ENCODE measurements at places on chromosomes 5 and 9.

GRCh38 chr5:132024789-132025402 is 13.4 kb upstream of the ACSL6 start:
- no peak for DNase-seq

GRCh38 chr9:83198371-83198770 is 135.4 kb upstream of the RASEF start:
- DNase-seq = no peak

DNA sequence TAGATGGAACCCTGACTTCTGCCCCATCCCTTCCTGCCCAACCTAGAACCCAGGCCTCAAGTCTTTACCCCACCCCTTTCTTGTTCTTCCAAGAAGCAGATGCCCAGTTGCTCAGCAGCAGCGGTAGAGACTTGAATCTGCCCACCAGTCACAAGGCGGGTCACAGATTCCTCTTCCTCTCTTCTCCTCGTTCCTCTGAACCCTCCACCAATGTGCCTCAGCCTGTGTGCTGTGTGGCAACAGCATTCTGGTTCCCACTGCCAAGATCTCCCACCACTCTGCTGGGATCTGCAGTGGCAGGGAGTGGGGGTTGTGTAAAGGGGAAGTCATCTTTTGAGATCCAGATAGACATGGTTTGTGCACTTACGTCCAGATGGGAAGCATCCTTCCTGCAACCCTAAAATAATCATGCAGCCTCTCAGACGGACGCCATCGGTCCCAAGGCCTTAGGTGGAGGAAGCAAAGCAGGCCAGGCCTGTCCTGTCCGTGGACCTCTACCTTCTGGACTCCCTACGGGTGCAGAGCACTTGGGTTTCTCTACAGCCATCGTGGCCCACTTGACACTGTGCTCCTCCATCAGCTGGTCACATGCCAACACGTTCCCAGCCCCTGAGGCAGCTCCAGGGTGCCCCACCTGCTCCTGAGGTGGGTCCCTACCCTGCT is 7.7 kb upstream of the RPL26L1 start:
- no peak for DNase-seq

GRCh38 chr5:68848091-68848490 is 245.7 kb upstream of the SLC30A5 start:
- DNase-seq = no peak

DNA sequence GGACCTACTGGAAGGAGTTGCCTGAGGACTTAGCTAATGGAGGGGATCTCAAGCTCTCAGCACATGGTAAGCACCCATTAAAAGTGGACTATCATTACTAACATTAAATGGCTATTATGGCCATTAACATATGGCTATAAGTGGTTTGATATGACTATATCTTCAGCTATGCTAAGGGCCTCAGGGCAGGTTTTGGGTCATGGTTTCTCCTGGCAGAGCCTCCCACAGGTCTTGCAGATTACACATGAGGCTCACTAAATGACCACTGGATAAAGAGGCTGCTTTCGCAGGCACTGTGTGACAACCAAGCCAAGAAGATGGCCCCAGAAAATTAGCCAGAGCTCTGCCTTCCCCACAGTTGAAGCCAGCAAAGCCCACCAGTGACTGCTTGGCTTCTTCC is 15.4 kb downstream of the CCNJL start:
- no peak for DNase-seq

DNA sequence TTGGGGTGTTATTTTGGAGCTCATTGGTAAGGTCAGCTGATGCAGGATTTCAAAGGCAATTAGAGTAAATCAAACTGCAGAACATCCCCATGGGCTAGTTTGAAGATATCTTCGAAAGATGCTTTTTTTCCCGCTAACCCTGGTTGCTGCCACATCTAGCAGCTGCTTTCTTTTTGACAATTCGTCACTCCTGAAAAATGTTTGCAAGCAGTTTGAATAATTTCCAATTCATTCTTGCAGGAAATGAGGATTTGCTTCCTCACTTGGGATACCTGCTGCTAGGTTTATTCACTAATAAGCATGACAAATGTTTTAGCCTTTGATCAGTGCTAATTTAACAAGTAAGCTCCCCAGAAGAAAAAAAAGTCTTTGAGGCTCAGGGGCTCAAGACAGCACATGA is 649.6 kb upstream of the RORB start:
- no peak for DNase-seq

DNA sequence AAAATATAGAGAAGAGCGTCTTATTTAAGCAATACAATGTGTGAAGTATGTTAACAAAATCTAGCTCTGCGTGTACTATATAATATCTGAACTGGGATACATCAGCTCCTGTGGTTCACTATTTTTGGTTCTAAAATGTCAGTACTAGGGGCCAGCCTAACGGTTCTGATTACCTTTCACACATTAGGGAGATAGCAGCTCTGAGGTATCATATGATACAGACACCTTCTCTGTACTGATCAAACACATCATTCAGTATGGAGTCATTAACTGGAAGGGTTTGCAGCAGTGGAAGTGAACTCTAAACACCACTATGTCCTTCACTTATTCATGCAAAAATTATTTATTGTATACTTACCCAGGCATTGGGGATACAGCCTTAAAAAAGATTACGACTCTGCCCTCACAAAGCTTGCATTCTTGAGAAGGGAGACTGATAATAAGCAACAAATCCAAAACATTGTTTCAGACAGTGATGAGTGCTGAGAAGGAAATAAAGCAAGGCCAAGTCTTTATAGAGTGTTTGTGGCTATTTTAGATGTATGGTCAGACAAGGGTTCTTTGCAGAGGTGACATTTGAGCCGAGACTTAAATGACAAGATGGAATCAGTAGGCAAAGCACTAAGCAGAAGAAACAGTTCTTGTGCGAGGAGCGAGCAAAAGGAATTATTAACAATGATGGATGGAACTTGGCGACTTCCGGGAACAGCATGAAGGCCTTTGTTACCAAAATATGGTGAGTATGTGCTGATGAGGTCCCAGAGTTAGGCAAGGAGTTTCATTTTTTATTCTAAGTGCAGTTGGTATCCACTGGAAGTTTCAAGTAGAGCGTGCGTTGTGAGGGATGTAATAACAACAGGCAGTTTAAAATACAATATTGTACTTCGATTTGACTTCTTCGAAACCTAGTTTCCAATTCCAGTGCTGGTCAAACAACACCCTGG is 1.8 kb upstream of the LNPEP start:
- peak; percentile 18 for DNase-seq

- DNase-seq = peak; percentile 49
These were observed 38.9 kb downstream of the CDH6 start for GRCh38 chr5:31232273-31232888.

DNA sequence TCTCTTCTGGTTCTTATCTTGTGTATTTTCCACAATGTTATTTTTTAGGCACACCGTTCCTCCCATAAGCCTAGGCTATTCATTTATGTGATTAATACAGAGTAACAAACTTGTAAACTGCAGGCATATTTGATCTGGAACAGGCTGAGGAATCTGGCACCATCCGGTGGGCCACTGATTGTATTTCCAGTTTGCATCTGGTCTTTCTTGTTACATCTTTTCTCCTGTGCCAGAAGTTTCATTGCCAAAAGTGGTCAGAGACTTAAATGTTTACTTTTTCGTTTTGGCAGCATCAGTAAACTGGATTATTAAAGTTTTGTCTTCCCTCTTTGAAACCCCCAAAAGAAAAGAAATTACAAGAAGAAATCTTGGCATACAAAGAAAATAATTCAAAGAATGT is 17.9 kb upstream of the ZCCHC7 start:
- no peak for DNase-seq

DNA sequence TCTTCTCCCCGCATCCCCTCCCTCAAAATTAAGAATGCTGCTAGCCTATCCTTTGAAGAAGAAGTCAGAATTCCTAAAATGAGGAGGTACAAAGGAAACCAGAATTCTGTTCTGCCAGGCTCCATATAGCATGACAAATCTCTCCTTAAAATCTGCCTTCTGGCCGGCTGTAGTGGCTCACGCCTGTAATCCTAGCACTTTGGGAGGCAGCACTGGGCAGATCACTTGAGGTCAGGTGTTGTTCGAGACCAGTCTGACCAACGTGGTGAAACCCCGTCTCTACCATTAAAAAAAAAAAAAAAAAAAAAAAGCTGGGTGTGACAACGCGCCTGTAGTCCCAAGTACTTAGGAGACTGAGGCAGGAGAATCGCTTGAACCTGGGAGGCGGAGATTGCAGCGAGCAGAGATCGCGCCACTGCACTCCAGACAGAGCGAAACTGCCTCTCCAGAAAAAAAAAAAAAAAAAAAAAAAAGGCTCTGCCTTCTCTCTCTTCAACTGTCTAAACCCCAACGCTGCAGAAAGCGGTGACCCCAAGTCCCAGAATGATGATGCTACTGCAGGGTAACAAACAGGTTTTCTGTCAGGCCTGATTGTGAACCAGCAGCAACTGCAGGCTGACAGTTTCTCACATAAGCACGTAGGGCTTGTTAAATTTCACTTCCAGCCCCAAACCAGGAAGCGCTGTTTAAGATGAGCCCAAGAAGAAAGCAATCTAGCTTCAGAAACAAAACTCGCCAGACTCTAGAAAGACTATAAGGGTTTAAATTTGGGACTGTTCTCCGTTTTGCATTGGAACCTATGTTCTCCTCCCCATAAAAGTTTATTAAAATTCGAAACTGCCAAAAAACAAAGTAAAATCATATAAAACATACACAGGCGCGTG is 963 bp upstream of the CAST start:
- peak; percentile 35 for DNase-seq

GRCh38 chr9:129584136-129584535 is 36.8 kb downstream of the C9orf50 start:
- DNase-seq = peak; percentile 65

DNA sequence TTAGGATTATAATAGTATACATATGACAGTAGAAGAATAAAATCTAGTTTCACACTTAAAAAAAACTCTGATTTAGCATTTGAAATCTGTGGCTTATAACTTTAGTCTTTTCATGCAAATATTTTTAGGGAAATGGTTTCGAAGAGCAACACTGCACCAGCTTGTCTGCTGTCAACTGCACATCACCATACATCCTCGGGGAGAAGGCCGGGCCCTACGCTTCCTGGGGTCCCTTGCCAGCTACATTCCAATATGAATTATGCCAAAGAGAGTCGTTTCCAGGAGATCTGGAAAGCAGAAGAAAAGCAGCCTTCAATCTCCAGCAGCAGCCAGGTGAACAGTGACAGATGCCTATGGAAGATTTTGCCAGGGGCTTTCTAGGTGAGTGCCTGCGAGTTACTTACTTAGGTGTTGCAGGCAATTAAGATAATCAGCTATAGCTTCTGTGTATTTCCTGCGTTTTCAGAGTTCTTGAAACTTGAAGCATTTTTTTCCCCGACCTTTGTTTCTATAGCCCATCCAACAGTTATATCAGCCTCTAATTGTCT is 166.8 kb downstream of the TRPM3 start:
- DNase-seq = no peak

DNA sequence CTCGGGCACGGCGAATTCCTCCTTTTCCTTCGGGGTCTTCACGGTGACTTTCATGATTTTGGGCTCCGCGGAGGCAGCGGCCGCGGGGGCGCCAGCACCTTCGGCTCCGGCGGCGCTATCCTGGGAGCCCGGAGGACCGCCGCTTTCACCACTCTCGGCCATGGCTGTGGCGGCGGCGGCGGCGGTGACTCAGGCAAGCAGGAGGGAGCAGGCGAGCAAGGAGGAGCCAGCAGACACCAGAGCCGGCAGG is 315 bp downstream of the UBQLN1 start:
- DNase-seq = no peak

DNA sequence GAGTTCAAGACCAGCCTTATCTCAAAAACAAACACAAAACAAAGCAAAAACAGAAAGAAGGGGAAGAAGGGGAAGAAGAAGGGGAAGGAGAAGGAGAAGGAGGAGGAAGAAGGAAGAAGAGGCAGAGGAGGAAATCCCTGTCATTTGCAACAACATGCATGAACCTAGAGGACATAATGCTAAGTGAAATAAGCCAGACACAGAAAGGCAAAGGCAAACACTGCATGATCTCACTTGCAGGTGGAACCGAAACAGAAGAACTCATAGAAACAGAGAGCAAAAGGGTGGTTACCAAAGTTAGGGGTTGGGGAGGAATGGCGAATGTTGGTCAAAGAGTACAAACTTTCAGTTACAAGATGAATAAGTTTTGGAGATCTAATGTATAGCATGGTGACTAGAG is 135.4 kb downstream of the UGCG start:
- no peak for DNase-seq

DNA sequence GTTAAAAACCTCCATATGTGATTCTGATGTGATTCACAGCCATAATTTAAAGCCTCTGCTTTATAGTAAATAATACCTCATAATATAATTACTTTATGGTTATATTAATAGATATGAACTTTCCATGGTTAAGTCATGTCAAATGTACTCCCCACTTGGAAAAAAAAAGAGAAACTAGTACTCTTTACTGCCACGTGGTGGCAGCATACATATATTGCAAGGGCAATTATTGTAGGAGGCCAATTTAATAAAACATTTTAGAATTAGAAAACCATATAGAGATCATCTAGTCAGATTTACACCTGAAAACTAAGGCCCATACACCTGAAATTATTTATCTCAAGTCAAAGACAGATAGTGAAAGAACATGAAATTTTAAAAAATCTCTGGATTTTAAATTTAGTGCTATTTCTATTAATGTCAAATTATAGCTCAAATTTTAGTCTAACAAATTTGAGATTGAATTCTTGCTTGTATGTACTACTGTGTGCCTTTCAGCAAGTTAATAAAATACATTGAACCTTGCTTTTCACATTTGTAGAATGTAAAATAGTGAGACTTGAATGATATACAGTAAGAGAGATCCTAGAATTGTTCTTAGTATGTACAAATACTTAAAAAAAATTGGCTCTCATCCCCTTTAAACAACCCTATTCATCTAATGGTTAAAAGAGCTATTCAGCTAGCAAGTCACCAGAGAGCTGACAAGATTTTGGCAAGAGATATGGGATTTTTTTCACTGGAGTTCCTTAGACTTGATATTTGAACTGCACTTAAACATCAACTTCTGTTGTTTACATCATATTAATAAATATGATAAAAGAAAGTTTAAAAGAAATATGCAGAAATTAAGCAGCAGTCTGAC is 603.8 kb downstream of the TLE4 start:
- DNase-seq = no peak

DNA sequence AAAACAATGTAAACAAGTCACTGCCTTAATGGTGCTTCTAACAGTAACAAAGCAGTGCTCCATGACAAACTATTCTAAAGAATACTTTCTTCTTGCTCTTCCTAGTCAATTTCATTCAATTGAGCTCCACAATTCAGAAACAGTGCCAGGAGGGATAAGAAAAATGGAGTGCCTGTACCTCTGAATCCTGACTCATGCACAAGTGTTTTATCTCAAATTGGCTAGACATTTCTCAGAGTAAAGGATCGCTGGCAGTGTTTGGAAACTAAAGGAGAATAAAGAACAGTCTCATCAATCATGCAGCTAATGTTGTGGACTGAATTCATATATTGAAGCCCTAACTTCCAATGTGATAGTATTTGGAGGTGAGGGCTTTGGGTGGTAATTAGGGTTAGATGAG is 27.6 kb downstream of the SLC25A51 start:
- no peak for DNase-seq
